ENCODE measurements at places on chromosomes 12 and 14. TPM values are rescaled to one million over a fixed set of nuclear protein-coding genes. Genes with fewer than 3 reads are reported as not detected.

DNA sequence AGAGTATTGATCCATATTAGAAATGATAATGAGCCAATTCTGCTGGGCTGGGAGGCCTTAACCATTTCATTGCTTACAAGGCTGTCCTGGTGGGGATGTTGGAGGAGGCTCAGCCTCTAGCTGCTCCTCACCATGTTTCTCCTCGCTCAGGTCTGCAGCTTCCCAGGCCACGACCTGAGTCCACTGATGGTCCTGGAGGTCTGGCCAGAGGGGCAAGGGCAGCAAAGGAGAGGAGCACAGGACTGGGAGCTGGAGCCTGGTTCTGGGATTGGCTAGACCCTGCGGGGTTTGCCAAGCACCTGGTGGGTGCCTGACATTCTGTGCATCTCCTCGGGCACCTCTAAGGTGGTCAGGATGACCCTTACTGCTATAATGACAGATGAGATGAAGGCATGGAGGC, 92.6 kb downstream of the KIF26A start:
- no peak for DNase-seq

GRCh38 chr14:37658156-37658555, 62.7 kb downstream of the TTC6 start:
- DNase-seq: no peak

DNA sequence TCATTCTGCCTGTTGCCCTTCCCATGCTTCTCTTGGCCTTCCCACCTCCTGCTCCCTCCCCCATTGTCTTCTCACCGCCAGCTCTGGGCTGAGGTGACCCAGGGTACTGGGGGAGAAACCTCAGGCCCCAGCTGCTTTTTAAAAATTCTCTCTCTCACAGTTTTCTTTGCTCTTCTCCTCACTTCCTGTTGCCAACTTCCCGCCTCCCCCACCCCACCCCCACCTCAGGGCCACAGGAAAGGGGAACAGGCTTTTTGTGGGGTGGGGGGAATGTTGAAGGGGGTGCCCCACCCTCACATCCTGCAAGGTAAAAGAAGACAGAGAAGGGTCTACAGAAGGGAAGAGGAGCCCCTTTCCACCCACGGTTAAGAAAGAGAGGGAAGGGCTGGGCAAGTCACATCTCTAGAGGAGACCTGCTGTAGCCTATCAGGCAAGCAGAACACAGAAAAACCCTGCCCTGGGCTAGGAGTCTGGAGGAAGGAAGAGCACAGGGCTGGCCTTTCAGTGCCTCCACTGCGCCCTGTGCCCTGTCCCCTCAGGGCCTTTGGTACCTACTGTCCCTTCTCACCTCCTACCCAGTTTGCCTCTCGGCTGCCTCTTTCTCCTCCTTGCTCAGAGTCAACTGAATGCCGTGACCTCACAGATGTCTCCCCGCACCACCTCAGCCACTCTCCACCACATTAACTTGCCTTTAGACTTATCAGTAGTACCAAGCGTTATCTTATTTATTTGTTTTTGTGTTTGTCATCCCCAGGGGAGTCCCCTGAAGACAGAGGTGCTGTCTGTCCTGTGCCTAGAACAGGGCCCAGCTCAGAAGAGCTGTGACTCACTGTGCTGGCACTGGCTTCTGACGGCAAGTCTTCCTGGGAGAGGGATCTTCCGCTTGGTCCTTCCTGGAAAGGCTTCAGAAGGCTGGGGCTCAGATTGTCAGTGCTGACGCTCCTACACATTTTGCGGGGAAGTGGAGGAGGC, 1.7 kb downstream of the ARHGAP9 start:
- DNase-seq: no peak

DNA sequence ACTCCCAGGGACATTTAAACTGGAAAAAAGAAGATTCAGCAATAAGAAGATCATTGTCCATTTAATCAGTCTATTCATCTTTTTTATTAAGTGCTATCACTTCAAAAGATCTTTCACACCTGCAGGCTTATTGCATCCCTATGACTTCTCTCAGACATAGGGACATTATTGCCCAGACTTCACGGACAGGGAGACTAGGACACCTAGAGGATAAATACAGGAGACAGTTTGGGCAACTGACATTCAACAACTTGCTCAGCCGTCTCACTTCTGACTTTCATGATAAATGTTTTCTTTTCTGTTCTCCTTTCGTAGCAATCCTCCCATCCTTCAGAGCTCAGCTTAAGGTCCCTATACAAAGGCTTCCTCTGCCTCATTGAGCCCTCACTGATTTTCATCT, 84.3 kb downstream of the TMEM30B start:
- no peak for DNase-seq

DNA sequence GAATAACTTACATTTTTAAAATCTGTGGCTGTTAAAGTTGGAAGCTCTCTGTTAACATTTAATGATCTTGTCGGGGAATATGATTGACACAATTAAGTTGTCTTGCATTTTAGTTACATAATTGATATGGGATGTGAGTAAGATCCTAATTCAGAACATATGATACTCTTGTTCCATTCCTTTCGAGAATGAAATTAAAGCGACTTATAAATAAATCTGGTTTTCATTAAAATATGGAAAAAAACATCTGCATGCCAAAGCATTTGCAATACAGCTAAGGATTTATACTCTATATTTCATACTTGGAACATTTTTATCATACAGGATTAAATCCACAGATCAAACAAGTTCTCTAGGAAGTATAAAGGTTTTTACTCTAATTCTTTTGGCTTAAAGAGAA, 52.0 kb downstream of the SLC38A6 start:
- peak; percentile 79 for DNase-seq

GRCh38 chr12:85029456-85029855, 6.6 kb downstream of the TSPAN19 start:
- DNase-seq: peak; percentile 9

- DNase-seq: peak; percentile 26
Measured at GRCh38 chr12:98725476-98726247, 80.6 kb downstream of the APAF1 start.

The RITA1 gene
- polyA plus RNA-seq: 9.2 TPM

The AKAP3 gene
- polyA plus RNA-seq: 0.94 TPM

All from muscle of back (tissue), 13 donors.